ENCODE measurements at places on chromosomes 2 and 18.

GRCh38 chr2:178229927-178230326 lies 35.6 kb downstream of the OSBPL6 start:
- DNase-seq, result no peak

DNA sequence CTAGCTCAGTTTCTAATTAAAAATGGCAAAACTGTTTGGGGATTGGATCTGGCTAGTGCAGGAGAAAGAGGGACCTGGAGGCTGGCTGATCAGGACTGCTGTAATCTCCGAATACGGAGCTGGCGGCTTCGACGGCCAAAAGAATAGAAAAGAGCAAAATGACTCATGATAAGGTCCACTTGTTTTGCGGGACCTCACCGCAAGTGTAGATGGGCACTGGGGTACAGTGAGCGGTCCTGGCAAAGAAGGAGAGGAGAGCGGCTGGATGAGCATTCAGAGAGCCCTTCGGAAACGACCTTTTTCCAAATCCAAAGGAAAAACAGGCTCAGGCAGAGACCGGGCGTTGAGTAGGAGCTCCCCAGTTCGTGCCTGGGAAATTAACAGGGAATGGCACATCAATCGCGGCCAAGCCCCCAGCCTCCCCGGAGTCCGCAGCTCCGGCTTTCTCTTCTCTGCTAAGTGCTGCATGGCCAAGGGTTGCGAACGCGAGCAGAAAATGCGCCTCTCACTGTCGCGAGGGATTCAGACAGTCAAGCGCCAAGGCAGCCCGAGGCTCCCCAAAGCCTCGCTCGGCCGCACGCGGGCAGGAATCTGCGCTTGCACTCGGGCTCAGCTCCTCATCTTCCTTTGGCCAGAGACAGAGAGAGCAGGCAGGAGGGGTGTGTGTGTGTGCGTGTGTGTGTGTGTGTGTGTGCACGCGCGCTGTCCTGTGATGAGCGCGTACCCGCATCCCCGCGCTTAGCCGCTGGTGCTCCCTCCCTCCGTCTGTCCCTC lies 1.8 kb downstream of the DCC start:
- no peak for DNase-seq

GRCh38 chr18:37322492-37323035 lies 243.0 kb downstream of the CELF4 start:
- DNase-seq, result no peak

- DNase-seq, result no peak
These were observed 533.8 kb upstream of the ACVR2A start for GRCh38 chr2:147311058-147311430.

DNA sequence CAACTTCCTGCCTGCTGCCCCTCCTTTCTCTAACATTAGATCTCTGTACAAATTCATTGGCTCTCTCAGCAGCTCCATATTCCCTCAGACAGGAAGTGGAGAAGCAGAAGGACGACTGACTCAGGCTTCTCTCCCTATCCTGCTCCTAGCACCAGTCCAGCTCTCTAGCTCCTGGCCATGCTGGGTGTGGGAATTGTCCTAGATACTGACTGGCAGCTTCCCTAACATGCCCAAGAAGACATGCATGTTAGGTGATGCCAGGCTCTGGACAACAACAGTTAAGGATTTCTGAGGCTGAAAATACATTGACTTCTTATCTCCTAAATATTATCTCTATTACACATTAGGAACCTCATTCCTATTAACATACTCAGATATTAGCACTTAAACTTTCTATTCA lies 292.9 kb downstream of the IKZF2 start:
- no peak for DNase-seq

DNA sequence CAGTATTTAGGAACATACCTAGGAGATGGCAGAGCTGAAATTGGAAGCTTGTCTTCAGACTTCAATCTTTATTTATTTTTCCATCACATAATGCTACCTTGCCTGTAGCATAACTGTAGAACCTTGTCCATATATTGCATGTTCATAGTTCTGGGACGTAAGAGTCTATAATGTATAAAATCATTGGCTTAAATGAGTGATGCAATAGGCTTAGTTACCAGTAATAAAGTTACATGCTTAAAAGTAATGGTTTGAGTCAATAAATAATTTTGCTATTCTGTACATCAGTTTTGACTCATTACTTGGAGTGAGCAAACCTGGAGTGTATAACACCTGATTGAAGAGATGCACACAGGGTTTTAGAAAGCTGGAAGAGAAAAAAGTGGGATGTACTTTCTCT lies 229.3 kb downstream of the CDCA7 start:
- no peak for DNase-seq

GRCh38 chr18:48075707-48076093 lies 145.2 kb upstream of the SMAD2 start:
- no peak for DNase-seq

DNA sequence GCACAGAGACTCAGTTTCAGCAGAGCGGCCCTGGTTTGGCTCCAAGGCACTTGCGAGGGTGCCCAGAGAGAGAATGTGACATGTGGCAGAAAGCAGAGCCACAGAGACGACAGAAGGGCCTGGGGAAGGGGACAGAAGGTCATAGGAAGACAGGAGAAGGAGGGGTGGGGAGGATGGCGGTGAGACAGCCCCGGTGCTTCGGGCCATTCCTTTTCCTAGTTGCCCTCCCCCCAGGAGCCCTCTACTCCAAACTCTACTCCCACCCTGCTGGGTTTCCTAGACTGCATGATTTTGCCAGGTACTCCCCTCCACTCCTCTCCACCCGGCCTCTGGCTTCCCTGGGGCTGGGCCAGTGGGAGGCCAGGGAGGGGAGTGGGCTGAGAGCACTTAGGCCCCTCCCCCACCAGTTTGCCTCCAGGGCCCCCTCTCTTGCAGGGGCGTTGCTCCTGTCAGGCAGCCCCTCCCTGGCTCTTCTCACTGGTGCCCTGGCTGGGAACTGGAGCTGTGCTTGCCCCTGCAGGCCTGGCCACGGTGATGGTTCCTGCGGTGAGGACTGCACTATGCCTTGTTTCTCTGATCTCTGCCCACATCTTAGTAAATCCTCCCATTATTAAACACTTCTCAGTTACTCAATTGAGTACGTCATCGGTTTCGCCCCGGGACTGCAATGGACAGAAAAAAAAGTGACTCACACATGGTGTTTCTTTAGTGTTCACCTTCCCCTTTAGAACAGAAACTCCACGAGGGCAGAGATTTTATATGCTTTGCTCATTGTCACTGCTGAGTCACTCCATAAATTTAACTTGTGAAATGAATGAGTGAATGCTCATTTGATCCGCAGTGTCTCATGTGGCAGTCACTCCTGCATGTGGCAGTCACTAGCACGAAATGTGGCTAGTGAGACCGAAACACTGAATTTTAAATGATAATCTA lies 58.7 kb upstream of the SP3 start:
- DNase-seq, result no peak

GRCh38 chr18:70981400-70982140 lies 692.7 kb downstream of the SOCS6 start:
- no peak for DNase-seq

DNA sequence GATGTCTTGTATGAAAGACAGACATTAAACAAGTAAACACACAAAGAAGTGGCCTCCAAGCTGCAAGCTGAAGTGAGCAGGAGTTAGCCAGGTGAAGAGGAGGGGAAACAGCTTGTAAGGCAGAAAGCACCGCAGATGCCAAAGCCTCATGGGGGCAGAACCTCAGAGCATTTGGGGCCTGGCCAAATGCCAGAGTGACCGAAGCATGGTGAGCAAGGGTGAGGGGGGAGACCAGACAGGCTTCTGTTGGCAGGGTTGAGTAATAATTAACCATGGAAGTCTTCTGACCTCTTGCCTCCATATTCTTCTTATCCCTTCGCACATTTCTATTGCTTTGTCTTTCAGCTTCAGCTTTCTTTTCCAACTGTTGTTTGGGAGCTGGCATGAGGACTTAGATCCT lies 5.6 kb downstream of the QPCT start:
- DNase-seq, result no peak

DNA sequence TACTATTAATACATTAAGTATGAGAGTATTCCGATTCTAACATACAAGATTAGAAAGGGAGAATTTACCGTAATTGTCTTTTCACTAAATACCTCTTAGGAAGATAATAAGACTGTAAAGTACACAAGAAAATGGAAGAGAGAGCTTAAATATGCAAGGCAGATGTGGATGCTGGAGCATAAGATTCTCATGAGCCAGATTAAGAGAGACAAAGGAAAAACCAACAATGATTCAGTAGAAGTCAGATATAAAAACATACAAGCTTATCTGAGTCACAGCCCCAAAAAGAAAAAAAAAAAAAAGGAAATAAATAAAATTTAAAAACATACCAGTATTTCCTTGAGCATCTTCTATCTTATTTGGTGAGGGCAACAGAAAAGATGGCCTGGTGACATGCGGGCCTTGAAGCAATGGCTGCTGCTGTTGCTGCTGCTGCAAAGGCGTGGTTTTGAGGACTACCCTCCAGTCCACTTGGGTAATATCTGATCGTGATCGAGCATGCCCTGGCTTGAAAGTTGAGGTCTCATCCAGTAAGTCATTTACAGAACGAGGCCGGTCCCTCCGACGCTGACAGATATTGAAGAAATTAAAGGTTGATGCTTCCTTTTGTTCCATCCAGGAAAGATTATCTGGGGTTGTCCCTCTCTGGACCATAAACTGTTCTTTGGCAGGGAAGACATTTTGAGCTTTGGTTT lies 24.5 kb downstream of the PLEKHM3 start:
- no peak for DNase-seq

- DNase-seq, result peak; percentile 35
These were observed 5.1 kb upstream of the SMAD7 start for GRCh38 chr18:48955830-48956261.

DNA sequence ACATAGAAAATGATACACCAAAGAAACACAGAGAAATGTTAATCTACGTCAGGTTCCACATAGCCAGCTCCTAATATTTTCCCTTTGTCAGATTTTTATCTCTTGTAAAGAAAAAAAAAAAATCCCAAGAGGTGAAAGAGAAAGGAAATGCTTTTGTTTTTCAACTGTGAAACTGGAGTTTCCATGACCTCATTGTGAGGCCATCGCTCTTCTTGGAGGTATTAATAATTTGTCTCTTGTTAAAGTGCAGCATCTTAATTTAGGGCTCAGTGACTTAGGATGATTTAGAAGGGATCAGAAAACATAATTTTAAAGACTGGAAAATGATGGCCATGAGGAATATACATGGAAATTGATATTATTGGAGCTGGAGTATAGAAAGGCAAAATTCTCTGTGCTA lies 21.7 kb downstream of the ARHGAP28 start:
- no peak for DNase-seq

DNA sequence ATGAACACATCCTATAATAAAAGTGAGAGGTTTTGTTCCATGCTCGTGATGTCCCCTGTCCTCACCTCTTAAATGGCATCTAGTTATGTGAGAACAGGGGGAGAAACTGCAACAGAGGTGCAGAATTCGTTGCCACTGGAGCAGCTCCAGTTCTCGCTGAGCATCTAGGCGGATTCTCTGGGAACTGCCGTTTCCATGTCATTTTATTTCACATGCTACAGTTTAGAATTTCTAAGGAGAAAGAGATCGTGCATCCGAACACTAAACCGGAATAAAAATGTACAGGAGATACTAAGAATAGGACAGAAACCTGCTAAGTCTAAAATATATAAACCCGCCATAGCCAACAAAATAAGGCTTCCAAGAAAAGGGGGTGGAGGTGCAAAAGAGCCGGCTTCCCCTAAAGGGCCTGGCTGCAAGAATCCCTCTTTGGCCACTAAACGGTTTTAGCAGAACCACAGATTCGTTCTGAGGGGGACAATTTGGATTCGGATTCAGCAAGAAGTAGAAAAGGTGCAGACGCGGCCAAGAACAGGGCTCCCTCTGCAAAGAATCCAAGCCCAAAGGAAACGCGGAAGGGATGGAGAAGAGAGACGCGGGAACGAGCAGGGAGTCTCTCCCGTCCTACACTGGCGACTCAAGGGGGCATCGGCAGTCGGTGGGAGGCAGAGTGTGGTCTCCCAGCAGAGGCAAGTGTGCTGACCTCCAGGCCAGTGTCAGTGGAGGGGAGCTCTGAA lies 1.3 kb downstream of the TMEM163 start:
- no peak for DNase-seq

DNA sequence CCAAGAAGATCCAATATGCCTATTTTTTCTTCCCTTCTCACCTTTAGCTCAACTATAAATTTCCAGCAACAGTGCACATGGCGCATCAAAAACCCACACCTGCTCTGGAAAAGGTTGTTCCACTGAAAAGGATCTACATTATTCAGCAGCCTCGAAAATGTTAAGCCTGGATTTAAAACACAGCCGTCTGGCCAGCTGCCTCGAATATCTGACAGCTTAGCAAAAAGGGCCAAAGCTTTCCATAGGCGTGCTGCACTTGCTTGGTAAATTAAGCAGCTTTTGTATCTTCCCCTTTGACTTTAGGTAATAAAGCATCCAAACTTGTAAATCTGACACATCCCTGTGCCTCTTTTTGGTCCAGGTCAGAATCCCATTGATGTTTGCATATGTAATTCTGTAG lies 20.5 kb downstream of the DAPL1 start:
- no peak for DNase-seq

GRCh38 chr2:70703900-70704549 lies 64.0 kb downstream of the ADD2 start:
- no peak for DNase-seq

DNA sequence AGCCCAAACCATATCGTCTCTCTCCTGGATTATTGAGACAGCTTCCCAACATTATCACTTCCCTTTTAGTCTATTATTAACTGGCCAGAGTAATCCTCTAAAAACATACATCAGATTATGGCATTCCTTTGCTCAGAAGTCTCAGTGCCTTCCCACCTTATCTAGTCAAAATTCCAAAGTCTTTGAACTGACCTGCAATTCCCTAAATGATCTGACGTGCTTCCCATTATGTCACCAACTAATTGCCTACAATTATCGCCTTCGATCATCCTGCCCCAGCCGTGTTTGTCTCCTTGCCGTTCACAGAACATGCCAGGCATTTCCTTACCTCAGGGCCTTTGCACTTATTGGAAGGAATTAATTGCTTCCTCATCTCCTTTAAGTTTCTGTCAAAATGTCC lies 332.4 kb downstream of the IRS1 start:
- DNase-seq, result no peak

DNA sequence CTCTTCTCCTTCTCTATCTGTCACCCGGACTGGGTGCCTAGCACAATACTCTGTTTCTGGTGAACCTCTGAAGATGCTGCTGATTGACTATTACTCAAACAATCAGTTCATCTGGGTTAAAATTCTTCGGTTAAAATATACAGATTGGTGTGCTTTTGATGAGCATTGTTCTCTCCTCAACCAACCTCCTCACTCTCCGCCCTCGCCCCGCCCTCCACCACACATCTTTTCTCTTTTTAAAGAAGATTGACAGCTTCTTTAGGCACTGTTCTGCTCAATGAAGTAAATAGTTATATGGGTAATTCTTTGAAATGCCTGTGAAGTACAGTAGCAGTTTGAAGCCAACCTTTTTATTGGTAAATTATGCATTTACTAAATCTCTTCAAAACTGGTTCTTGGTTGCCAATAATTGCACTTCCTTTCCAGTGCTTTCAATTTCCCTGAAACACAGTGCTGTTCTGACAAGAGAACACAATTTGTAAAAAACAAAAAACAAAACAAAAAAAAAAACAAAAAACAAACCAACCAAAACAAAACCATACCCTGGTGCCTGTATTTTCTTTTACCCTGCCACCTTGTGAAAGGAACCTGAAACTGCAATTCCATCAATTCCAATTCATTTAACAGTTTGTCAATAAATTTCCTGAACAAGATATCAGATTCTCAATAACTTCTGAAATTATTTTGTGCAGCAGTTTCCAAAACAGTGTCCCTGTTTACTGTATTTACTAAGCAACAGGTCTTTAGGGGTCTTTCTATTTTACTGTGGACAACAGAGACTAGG lies 188.6 kb downstream of the LRP1B start:
- DNase-seq, result no peak

- DNase-seq, result no peak
These were observed 146.3 kb upstream of the CELF4 start for GRCh38 chr18:37711766-37712505.

GRCh38 chr2:47558768-47559684 lies 156.1 kb downstream of the MSH2 start:
- no peak for DNase-seq
